ENCODE measurements at places on chromosomes 11 and 22. TPM values are rescaled to one million over a fixed set of nuclear protein-coding genes. Genes with fewer than 3 reads are reported as not detected.

The OLFML1 gene
- total RNA-seq = not detected

DNA sequence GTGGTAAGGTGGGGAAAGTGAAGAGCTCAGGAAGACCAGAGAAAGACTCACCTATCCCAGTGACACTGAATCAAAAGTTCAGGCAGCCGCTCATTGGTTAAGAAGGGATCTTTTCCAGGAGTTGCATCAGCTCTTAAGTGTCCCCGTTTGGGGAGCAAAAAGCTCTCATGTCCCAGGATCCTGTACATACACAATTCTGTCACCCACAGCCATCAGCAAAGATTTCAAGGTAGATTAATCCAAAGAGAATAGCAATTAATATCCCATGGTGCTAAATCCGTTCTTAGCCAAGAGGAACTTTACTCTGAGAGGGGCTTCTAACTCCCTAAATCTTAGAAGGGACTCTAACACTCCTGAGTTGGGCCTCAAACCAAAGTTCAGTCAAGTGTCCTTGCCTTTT, 19.3 kb downstream of the FOLR3 start:
- no peak for DNase-seq

DNA sequence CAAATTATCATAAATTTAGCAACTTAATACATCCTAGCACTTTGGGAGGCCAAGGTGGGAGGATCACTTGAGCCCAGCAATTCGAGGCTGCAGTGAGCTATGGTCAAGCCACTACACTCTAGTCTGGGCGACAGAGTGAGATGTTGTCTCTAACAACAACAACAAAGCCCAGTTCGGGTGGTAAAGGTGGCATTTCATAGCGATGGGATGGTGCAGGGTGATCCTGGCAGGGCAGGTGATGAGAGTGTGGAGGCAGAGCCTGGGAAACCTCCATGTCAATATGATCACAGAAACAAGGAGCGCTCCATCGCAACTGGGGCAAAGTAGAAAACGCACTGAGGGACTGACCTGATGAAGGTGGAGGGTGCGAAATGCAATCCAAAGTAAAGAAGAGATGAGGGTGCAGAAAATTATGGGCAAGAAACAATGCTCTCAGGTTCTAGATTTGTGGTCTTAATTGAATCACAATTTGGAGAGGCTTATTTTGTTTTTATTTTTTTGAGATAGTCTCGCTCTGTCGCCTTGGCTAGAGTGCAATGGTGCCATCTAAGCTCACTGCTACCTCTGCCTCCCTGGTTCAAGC, 32.8 kb upstream of the CLDN5 start:
- no peak for DNase-seq

DNA sequence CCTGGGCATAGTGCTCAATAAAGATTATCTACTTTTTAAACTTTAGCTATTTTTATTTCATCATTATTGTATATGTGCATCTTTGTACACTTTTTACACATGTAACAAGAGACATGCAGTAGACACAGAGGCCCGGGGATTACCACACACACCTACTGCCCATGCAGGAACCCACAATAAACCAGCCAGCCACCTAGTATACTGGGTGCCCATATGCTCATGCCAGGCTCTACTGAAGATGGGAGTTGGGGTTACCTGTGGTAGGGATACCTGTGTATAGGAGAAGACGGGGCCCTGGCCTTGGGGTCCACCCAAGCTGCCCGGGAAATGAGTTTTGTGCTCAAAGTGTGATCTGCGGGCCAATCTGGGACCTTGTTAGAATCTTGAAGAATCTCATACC, 31.2 kb upstream of the P2RY2 start:
- DNase-seq = no peak

The LIMK2 gene
- 657 TPM for total RNA-seq

The TIGD3 gene
- 1.3 TPM for total RNA-seq

The RIBC2 gene
- total RNA-seq = 4.1 TPM

The DBX1 gene
- total RNA-seq = not detected

The TMEM41B gene
- 25.9 TPM for total RNA-seq

The CCDC73 gene
- total RNA-seq = not detected

DNA sequence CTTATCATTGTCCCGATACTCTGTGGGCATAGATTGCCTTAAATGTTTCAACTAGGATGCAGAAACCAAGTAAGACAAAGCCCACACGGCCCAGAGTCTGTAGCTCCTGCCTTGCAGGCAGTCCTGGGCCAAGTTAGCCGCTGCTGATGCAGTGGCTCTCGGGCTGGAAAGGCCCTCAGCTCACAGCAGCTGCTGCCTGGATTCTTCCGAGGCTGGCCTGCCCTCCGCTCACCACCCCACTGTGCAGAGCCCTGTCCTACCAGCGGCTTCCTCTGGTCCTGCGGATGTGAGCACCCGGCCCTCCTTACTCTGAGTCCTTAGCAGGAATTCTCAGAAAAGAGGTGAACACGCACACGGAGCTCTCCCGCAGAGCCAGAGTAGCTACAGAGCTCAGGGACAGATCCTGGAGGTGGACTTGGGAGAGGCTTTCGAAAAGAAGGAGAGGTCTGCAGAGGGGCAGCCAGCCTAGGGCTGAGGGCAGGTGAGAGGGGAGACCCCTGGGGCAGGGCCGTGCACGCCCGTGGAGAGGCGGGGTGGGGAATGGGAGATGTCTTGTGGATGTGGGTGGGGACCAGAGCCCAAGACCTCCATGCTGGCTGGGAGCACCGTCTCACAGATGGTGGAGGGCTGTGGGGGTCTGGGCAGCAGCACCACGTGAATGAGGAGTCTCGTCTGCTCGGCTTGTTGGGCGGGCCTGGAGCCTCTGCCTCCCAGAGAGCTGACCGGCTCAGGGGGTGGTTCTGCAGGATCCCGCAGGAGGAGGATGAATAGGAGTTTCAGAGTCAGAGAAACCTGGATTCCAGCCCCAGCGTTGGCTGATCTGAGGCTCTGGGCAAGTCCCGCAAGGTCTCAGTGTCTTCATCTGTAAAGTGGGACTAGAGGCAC, 117.4 kb upstream of the B3GAT1 start:
- no peak for DNase-seq

The IFITM10 gene
- total RNA-seq = 8.1 TPM

- DNase-seq = peak; percentile 60
These were observed 823 bp downstream of the CEP57 start for GRCh38 chr11:95790933-95791708.

DNA sequence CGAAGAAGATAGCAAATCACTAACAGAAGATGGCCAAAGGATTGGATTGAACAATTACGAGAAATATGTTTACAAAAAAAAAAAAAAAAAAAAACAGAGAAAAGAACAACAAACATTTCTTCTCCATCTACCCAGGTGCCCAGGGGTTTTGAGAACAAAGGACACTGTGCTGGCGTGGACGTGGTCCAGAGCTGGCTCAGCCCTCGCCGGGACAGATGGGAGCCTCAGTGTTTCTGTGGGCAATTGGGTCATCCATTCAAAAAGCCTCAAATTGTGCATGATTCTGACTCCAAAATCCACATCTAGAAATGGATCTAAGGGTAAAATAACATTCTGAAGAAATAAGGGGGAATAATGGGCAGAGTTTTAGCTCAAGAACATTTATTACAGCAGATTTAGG, 63.1 kb downstream of the DHCR7 start:
- DNase-seq = no peak

All from natural killer cell treated with Interleukin-12 subunit alpha and Interleukin-12 subunit beta and Interleukin-15 and Interleukin-18, amount 100 ng/mL, for 72 hours (primary cell).